ENCODE measurements at places on chromosomes 12 and 14.

DNA sequence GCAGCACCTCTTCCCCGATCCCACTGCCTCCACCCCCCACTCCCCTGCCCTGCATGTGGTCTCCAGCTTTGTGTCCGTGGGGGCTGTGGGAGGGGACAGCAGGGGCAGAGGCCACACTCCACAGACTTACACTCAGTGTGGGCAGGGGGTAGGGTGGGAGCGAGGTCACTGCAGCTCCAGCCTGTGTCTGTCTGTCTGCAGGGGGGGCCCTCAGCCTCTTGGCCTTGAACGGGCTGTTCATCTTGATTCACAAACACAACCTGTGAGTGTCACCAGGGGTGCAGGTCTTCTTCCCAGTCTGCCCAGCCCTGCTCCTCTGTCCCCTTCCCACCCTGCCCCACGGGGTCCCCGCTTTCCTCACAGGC, 6.5 kb downstream of the NOC4L start:
- no peak for DNase-seq

GRCh38 chr14:96409701-96410100, 17.8 kb downstream of the AK7 start:
- no peak for DNase-seq

- no peak for DNase-seq
Observed at GRCh38 chr12:93741659-93742109, 64.5 kb downstream of the CRADD start.

- no peak for DNase-seq
Observed at GRCh38 chr12:119432949-119433348, 98.4 kb downstream of the CCDC60 start.

- DNase-seq = no peak
Observed at GRCh38 chr12:131137836-131138637, 184.3 kb downstream of the ADGRD1 start.

DNA sequence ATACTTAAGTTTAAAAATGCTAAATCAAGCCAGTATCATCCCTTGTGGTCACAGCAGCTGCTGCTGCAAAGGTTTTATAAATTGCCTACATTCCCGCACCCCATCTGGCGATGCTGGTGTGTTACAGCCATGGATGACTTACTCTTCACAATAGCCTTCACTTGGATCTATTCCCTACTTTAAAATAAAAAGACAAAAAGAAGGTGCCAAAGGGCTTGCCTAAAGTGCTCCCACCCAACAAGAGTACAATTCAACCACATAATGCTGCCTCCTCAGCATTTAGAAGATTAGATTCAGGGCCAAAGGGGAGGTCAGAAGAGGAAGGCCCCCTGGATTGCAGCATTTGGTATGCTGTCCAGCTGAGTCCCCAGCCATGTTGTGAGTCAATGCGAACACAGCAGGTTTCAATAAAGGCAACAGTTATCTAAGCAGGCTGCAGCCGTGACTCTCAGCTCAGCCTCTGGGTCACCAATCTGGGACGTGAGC, 176.1 kb downstream of the DAD1 start:
- no peak for DNase-seq

DNA sequence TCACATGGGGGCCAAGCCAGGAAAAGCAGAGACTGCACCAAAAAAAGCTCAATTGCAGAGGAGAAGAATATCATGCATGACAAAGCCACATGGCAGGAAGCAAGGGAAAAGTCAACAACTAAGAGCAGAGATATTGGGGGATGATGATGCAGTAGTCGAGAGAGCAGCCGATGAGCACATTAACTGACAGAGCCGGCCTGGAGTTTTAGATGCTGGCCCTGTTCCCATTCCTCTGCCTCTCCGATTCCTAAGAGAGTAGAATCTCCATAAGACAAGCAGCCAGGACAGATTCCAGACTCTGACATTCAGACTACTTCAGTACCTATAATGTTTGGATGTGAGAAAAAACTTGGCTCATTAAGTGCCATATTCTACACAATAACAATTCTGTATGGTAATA, 155.9 kb downstream of the KCNH5 start:
- DNase-seq = no peak

- DNase-seq = no peak
Observed at GRCh38 chr12:51683763-51684357, 92.8 kb downstream of the SCN8A start.

DNA sequence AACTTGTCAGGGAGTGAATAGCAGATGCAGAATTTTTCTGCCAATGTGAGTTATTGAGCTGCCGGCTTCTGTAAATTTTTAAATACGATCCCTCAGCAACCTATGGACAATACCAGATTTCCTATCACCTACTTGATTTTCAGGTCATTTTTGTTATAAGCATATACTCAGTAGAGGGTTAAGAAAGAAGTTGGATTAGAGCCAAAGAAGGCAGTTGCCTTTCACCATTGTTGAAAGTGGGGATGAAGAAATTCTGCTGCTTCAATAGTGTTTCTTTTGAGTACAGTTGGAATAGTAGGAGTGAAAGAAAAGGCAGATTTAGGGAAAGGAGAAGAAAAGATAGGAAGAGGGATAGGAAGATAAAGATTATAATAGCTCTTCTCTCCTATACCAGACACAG, 197.1 kb downstream of the ATP23 start:
- DNase-seq = no peak

DNA sequence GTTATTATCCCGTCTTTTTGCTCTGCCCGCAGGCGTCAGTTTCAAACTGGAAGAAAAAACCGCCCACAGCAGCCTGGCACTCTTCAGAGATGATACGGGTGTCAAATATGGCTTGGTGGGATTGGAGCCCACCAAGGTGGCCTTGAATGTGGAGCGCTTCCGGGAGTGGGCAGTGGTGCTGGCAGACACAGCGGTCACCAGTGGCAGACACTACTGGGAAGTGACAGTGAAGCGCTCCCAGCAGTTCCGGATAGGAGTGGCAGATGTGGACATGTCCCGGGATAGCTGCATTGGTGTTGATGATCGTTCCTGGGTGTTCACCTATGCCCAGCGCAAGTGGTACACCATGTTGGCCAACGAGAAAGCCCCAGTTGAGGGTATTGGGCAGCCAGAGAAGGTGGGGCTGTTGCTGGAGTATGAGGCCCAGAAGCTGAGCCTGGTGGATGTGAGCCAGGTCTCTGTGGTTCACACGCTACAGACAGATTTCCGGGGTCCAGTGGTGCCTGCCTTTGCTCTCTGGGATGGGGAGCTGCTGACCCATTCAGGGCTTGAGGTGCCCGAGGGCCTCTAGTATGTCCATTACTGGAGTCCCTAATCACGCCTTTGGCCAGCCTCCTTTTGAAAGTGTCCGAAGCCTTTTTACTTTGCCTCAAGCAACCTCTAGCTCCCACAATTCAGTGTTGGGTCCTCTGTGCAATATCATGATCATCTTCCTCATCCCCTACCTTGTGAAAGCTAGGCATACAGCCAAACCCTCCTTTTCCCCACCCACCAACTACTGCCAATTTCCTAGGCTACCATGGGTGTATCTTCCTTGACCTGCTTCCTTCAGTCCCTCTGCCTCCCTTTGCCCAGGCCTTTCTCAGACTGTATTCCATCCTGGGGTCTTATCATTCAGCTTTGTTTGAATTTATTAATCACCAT, 891 bp downstream of the SPRYD4 start:
- DNase-seq = no peak

GRCh38 chr12:131159660-131160059, 206.0 kb downstream of the ADGRD1 start:
- no peak for DNase-seq

- DNase-seq = no peak
Observed at GRCh38 chr14:29740491-29740890, 187.2 kb downstream of the PRKD1 start.

GRCh38 chr14:36522972-36523715, 3.1 kb upstream of the NKX2-1 start:
- DNase-seq = no peak

- no peak for DNase-seq
Observed at GRCh38 chr12:61504396-61505080, 755.7 kb upstream of the USP15 start.

GRCh38 chr12:93447555-93448290, 6.0 kb upstream of the UBE2N start:
- DNase-seq = no peak

- DNase-seq = no peak
Observed at GRCh38 chr14:102255401-102256190, 49.4 kb downstream of the MOK start.

- no peak for DNase-seq
Observed at GRCh38 chr12:26953447-26953846, 15.2 kb downstream of the FGFR1OP2 start.

DNA sequence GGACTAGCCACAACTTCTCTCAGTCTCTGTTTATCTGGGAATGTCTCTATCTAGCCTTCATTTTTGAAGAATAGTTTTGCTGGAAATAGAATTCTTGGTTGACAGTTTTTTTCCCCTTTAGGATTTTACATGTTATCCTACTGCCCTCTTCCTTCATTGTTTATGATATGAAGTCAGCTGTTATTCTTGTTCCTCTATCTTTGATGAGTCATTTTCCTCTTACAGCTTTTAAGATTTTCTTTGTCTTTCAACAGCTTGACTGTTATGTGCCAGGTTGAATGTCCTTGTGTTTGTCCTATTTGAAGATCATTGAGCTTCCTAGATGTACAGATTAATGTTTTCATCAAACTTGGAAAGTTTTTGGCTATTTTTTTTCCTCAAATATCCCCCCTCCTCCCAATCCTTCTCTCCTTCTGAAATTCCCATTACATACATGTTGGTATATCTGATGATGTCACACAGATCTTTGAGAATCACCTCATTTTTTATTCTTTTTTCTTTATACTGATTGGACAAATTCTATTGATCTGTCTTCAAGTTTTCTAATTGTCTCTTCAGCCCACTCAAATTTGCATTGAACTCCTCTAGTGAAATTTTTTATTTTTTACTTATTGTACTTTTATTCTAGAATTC, 4.5 kb upstream of the GOLGA5 start:
- DNase-seq = no peak

DNA sequence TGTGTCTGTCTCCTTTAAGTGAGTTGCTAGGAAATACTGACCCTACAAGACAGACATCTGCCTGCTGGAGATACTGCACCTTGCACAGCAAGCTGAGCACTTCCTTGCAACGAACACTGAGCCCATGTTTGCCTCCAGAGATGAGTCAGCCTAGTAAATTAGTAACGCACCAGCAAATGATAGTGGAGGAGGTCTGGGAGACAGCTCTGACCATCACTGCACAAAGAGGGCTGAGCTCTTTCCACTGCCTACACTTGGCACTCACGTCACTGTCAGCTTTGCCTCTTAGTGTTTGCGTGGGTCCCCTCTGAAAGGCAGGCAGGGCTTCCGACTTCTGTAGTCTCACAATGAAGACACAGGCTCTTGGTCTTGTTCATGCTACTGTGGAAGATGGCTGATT, 109.0 kb downstream of the APAF1 start:
- no peak for DNase-seq

- DNase-seq = no peak
Observed at GRCh38 chr12:120369603-120370342, 809 bp upstream of the MSI1 start.

- DNase-seq = no peak
Observed at GRCh38 chr14:61101803-61102548, 120.9 kb downstream of the SLC38A6 start.

DNA sequence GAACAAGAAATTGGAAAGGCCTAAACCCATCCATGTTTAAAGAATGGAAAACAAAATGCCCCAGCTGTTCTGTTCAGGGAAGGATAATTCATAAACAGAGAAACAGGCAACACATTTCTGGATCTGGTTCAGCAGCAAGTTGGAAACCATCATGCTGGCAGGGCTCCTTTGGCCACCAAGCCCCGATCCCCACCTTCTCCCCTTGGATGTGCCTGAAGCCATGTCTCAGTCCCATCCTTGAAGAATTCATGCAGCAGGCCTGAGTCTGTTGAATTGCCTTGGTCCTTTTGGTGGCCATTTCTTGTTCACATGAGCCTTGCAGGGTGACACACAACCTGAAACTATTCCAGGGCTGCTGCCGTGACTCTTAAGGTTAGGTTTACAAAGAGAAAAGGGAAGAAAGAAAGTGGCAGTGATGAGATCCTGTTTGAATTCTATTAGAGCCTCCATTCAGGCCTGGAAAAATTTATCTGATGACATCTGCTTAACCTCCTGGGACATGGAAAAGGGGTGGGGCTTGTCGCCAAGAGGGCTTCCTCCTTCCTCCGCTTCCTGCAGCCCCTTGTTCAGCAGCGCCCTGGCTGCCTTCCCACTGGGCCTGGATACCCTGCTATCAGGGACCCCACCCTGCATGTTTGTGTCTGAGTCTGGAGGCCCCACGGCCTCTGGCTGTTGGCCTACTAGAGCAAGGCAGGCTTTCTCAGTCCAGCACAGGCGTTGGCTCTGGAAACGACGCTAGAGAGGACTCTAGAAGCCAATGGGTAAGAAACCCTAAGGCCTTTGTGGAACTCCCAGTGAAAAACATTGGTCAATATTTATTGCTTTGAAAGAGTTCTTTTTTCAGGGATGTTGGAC, 341.9 kb downstream of the C12orf75 start:
- DNase-seq = no peak

DNA sequence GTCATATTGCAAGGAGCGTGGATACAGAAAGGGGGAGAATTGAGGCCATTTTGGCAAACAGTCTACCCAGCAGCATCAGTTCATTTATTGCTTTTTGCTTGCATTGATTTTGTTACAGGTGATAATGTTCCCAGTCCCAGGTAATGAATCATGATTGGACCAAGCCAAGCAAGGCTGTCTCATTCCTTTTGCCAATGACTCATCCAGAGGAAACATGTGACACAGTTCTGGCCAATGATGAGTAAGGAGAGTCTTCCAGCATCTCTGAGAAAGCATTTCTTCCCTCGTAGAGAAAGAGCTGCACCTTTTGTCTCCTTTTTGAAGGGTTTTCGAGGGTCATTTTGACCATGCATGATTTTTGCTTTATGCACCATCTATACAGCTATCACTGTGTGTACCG, 68.2 kb downstream of the SLC15A4 start:
- DNase-seq = no peak
